Activated naive CD4-positive, alpha-beta T cell treated with anti-CD3 and anti-CD28 coated beads for 36 hours (primary cell): ENCODE measurements at places on chromosomes 3 and 15. TPM values are rescaled to one million over a fixed set of nuclear protein-coding genes. Genes with fewer than 3 reads are reported as not detected.

DUOXA2 gene
- total RNA-seq, result not detected

TBL1XR1 gene
- total RNA-seq, result 162 TPM

SAMD7 gene
- not detected for total RNA-seq

SERPINI1 gene
- total RNA-seq, result 0.76 TPM

CKMT1A gene
- total RNA-seq, result 0.35 TPM

FOXB1 gene
- not detected for total RNA-seq

SKOR1 gene
- 0.15 TPM for total RNA-seq
